ENCODE measurements at places on chromosomes 5 and 9.

- DNase-seq: no peak
Measured at GRCh38 chr9:101443364-101443771, 7.8 kb upstream of the ALDOB start.

- DNase-seq: no peak
Measured at GRCh38 chr5:10736354-10736753, 24.7 kb downstream of the DAP start.

- DNase-seq: no peak
Measured at GRCh38 chr5:134459491-134459890, 47.8 kb upstream of the CDKN2AIPNL start.

DNA sequence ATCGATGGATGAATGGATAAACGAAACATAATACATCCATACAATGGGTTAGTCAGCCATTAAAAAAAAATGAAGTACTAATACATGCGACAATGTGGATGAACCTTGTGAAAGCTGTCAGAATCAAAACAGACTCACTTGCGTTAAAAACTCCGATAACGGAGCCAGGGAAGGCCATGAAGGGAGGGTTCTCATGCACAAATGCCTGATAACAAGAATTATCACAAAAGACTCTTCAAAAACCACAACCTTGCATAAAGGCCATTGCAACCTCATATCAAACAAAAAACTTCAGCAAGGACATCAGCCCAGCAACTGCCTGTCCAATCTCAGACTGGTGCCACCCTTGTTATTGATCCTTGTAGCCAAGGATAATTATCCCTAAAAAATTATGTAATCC, 13.7 kb downstream of the ERMP1 start:
- DNase-seq: no peak

DNA sequence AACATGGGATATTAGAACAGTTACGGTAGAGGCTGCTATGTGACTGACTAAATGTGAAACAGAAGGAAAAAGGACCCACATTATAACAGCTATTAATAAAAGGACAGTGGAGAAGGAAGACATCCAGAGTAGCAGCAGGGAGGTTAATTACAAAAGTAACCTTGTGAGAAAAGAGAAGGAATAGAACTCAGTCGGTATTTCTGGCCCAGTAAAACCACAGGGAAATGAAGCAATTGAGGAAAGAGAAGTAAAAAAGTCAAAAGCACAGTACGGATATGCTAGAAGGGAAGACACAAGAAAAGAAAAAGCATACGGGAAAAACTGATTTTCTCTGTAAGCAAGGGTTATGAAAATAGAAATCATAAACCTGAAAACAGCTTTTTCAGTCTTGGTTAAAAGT, 164.7 kb downstream of the RFX3 start:
- DNase-seq: no peak

DNA sequence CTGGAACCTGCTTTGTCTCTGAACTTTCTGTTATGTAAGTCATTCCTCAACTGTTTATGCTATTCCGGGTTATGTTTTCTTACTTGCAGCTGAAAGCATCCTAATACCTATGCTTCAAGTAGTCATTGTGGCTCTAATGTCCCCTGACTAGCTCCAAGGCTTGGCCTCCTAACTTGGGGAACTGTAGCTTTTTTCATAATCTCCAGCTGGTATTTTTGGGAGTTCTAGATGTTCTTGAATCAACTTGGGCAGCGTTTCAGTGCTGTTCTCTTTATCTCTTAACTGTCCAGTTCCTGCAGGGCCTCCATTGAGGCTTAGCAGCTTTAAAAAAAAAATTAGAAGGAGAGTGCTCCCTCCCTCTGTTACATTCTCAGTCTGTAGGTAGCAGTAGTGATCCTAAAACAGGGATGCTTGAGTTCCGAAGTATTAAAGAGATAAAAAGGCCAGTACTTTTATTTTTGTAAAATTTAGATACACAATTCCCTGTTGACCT, 100.0 kb upstream of the ACTBL2 start:
- no peak for DNase-seq

DNA sequence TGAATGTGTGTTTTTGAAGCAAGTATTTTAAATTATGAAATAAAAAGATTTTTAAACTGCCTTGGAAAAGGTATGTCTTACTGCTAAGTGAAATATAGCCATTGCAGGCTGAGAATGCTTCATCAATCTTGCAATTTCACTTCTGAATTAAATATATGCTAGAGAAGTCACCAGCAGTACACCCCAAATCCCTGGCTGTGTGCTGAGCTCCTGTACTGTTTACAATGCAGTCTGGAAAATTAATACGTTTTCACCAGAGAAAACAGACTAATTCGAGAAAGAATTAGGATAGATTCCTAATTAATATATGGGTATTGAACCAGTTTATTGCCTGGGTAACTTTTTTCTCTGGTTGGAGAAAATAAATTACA, 3.2 kb downstream of the PRDM6 start:
- no peak for DNase-seq

- no peak for DNase-seq
Measured at GRCh38 chr5:176418251-176418650, 1.9 kb upstream of the CLTB start.

GRCh38 chr9:119181561-119181960, 187.7 kb downstream of the BRINP1 start:
- no peak for DNase-seq

GRCh38 chr5:38451074-38451725, 105.2 kb downstream of the LIFR start:
- no peak for DNase-seq

- DNase-seq: no peak
Measured at GRCh38 chr9:124355941-124356744, 59.1 kb downstream of the PSMB7 start.

DNA sequence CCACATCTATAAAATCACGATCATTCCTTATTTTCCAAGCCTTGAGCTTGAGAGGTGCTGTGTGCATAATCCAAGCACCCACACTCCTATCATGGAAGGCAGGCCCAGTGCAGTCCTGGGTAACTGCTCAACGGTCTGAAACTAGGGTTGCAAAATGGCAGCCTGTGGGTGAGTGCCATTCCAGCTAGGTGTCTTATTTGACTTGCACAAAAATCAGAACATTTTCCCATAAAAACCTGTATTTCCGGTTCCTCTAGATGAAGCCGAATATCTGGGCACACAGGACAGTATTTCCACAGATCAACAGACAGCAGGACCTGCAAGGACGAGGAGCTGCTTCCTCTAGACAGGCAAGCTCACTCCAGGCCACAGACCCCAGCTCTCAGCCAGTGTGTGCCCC, 588.8 kb downstream of the BNC2 start:
- no peak for DNase-seq

DNA sequence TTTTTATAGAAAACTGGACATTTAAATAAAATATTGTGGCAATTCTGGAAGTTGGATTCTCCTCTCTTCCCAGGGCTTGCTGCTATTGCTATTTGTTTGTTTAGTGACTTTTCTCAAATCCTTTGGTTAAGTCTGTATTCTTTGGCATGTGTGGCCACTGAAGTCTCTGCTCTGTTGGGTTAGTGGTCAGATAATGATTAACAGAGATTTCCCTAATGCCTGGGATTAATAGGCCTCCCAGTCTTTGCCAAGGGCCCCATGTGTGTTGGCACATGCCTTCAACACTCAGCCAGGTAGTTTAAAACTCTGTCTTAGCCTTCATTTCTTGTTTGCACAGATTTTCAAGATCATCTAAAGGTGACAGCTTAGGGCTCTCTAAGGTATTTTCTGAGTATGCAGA, 92.8 kb upstream of the EPB41L4A start:
- DNase-seq: no peak

DNA sequence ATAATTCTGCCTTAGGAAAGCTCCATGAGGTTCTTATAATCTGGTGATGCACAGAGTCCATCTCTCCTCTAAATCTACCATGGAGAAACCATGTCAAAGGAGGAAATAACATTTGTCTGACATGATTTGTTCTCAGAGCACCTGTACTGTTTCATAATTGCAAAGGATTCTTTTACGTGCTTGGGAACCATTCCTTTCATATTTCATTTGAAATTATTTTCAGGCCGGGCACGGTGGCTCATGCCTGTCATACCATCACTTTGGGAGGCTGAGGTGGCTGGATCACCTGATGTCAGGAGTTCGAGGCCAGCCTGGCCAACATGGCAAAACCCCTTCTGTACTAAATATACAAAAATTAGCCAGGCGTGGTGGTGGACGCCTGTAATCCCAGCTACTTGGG, 65.4 kb downstream of the UGCG start:
- no peak for DNase-seq

- DNase-seq: no peak
Measured at GRCh38 chr9:136116360-136117098, 2.1 kb downstream of the TMEM250 start.

DNA sequence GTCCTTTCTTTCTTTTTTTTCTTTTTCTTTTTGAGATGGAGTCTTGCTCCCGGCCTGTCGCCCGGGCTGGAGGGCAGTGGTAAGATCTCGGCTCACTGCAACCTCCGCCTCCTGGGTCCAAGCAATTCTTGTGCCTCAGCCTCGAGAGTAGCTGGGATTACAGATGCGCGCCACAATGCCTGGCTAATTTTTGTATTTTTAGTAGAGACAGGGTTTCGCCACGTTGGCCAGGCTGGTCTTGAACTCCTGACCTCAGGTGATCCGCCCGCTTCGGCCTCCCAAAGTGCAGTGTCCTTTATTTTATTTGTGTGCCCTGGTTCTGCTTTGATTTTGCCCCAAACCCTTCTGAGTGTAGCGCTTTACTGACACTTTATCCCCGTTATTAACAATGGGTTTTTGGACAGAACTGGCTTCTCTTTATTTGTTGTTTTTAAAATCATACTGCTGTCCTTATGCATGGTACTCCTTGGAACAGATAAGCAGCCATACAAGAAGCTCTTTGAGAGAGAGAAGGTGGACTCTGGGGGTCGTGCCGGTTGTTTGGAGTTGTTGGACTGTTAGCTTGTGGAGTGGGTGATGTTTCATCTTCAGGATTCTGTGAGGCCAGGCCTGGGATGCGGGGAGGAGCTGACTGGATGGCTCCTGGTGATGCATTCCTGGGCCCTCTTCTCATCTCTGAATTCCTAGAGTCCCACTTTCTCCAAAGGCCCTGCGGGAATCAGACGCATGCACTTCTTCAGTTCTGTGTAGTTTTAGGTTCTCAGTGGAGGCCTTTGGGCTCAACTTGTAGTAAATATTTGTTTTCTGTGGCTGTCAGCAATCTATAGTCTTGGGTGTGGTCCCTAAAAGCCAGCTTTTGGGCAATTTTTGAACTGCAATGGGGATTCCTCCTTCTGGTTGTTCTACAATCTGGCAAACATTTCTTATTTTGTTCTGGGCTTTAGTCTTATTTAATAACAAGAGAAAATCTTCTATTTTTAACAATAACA, 47.8 kb downstream of the PTTG1 start:
- no peak for DNase-seq

DNA sequence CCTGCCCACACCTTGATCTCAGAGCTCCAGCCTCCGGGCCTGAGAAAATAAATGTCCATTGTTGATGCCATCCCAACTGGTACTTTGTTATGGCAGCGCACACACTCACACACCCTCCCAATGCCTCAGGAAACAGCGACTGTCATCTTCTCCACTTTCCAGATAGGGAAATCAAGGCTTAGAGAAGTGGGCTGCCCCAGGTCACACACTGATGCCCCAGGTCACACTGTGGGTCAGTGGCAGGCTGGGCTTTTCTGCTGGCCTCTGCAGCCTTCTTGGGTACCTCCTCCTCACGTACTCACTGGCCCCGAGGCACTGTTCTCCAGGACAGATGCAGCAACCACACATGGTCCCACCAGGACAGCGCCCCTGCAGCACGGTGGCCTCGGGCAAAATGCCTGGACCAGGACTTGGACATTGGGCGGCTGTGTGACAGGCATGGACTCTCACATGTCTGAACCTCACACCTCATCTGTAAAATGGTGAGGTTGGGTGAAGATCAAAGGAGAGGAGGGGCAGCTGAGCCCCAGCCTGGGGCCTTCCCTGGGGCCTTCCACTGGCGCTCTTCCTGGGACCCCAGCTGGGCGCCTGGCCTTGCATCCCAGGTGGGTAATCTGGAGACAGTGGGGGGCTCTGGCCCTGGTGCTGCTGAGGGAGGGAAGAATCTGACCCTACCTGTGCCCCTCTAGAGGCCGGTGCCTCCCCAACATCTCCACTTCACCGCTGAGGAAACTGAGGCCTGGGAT, 156.0 kb downstream of the COL23A1 start:
- DNase-seq: no peak

- DNase-seq: no peak
Measured at GRCh38 chr5:100855937-100856430, 47.1 kb downstream of the ST8SIA4 start.

DNA sequence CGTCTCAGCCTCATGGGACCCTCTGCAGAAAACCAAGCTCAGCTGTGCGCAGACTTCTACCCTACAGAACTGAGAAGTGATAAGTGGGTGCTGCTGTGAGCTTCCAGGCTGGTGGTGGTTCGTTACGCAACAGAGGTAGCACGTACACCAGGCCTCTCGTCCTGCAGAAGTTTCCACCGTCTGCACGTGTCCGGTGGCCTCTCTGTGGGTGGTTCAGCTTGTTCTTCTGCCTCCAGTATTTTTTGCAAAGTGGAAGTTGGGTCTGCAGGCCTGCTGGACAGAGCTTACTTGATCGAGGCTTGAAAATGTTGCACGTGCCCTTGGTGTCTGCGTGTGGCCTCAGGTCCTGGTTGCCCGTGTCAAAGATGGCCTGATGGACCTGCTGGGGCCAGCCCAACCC, 27.5 kb downstream of the KCNT1 start:
- DNase-seq: no peak

- DNase-seq: no peak
Measured at GRCh38 chr5:100779669-100780375, 123.3 kb downstream of the ST8SIA4 start.

DNA sequence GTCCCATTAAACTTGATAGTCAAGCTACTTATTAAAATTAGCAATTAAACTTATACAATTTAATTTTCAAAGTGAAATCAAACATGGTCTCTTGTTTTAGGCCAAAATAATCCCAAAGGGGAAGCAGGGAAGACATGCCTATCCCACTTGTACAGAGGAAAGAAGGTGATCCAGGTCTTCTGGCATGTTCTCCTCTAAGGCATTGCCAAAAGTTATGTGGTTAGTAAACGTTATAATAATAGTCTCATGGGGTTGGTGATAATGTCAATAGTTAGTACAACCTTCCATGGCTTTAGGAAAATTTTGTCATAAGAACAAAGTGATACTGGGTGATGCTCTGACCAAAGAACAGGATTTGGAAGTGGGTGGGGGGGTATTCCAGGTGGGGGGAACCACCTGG, 52.8 kb downstream of the ROR2 start:
- no peak for DNase-seq

DNA sequence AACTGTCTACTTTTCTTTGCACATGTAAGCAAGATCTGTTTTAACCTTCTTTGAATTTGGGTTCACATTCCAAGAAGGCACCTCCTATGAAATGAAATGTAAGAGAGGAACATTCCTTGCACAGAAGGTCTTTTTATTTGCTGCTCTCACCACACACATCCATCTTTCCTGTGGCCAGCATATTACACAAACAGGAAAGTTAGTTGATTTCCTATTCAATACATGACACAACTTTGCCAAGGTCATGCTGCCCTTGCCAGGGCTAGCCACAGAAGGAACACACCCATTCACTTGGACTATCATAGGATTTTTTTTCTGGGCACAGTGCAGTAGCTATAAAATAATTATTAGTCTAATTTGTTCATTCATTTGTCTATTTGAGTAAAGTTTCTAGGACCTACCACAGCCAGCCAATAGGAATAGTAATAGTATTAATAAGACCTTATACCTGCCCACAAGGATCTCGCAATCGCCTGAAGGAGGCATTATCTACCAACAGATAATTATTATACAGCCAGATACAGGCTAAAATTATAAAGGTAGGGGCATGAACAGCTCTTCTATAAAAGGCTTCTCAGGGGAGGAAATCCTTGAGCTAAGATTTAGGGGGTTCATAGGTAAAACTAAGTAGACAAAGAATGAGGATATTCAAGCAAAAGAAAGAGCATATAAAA, 78.1 kb upstream of the NREP start:
- no peak for DNase-seq
